A172 (cell line): ENCODE measurements at places on chromosomes 4 and X. TPM values are rescaled to one million over a fixed set of nuclear protein-coding genes. Genes with fewer than 3 reads are reported as not detected.

Gene AMMECR1
- 7.8 and 8.3 TPM in 2 replicates for total RNA-seq

Gene CXCL8
- 0.09 TPM in 1 of 2 replicates, not detected in the other for total RNA-seq

Gene WAS
- total RNA-seq, result 0.62 and 3.6 TPM in 2 replicates

Gene NKX3-2
- 0.03 and 0.55 TPM in 2 replicates for total RNA-seq

Gene EDA2R
- 9.7 and 10.9 TPM in 2 replicates for total RNA-seq

Gene CFAP47
- total RNA-seq, result 0.17 and 0.26 TPM in 2 replicates

Gene AR
- 3.6 and 3.7 TPM in 2 replicates for total RNA-seq

Gene KLHL13
- total RNA-seq, result 0.26 and 0.81 TPM in 2 replicates

Gene PCDH18
- 2.5 and 4.2 TPM in 2 replicates for total RNA-seq

Gene NHS
- 3.0 and 3.1 TPM in 2 replicates for total RNA-seq

Gene TLR3
- total RNA-seq, result 4.0 and 4.4 TPM in 2 replicates

Gene SSX7
- not detected in 2 replicates for total RNA-seq

Gene MAGEB5
- total RNA-seq, result not detected in 2 replicates

Gene RGN
- not detected in 2 replicates for total RNA-seq

Gene ARHGAP36
- total RNA-seq, result not detected in 2 replicates

Gene CXCL10
- total RNA-seq, result not detected in 2 replicates

Gene PARM1
- not detected in 2 replicates for total RNA-seq

Gene SH3RF1
- 8.3 and 11.0 TPM in 2 replicates for total RNA-seq

Gene PAGE5
- total RNA-seq, result 3.0 and 8.1 TPM in 2 replicates

Gene DDX53
- not detected in 2 replicates for total RNA-seq

Gene ADH7
- total RNA-seq, result not detected in 2 replicates
